ENCODE measurements at places on chromosomes 2 and 18.

DNA sequence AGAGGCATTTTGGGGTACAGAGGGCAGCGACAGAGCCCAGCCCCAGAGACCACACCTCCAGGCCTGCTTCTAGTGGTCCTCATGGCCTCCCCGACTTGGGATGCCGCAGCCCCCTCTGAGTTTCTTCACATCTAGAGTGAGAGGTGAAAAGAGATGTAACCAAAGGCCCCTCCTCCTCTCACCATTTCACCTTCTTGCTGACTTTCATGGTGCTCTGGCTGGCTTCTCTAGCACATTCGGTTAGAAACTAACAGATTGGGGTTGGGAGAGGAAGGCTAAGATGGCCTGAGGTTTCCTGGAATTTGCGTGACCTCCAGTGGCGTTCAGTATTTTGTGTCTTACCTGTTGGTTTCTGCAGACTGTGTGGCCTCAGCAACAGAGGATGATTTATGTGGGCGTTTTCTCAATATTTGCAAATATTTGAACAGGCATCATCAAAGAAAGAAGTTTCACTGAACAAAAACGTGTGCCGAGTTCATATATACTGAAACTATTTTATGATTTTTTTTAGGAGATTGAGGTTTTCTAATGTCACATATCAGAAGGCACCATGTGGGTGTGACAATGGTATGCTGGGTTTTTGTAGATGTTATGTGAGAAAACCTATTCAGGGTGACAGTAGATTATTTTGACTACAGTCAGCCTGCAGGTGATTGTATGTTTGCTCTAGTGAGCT, 69.9 kb upstream of the BCL2L11 start:
- DNase-seq = peak; percentile 26

- DNase-seq = no peak
These were observed 63.4 kb downstream of the COL6A3 start for GRCh38 chr2:237350597-237350996.

DNA sequence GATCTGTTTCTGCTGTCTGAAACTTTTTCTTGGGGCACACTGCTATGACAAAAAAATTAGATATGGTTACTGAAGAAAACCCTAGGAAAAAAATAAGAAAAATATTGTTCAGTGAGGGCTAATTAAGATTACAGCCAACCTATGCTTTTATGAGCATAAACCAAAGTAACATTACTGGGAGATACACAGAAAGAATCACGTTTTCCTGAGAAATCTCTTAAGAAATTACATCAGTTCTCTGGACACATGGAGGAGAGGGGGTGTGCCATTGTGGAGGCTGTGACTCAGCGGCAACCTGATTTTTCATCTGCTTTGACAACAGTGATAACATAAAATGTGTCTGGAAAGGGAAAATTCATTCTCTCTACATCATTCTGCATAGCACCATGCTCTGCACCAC, 13.4 kb upstream of the NMI start:
- DNase-seq = no peak

GRCh38 chr18:35024965-35025364, 16.2 kb upstream of the MAPRE2 start:
- peak; percentile 77 for DNase-seq
